Activated CD4-positive, alpha-beta T cell treated with anti-CD3 and anti-CD28 coated beads for 24 hours (primary cell): ENCODE measurements at places on chromosomes 6 and 20.

DNA sequence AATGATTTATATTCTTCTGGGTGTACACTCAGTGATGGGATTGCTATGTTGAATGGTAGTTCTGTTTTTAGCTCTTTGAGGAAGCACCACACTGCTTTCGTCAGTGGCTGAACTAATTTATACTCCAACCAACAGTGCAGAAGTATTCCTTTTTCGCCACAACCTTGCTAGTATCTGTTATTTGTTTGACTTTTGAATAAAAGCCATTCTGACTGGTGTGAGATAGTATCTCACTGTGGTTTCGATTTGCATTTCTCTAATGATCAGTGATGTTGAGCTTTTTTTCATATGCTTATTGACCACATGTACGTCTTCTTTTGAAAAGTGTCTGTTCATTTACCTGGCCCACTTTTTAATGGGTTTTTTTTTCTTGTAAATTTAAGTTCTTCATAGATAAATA is 583.8 kb upstream of the ARID1B start:
- no peak for DNase-seq

GRCh38 chr20:62534526-62535221 is 58.9 kb upstream of the GATA5 start:
- DNase-seq: no peak

DNA sequence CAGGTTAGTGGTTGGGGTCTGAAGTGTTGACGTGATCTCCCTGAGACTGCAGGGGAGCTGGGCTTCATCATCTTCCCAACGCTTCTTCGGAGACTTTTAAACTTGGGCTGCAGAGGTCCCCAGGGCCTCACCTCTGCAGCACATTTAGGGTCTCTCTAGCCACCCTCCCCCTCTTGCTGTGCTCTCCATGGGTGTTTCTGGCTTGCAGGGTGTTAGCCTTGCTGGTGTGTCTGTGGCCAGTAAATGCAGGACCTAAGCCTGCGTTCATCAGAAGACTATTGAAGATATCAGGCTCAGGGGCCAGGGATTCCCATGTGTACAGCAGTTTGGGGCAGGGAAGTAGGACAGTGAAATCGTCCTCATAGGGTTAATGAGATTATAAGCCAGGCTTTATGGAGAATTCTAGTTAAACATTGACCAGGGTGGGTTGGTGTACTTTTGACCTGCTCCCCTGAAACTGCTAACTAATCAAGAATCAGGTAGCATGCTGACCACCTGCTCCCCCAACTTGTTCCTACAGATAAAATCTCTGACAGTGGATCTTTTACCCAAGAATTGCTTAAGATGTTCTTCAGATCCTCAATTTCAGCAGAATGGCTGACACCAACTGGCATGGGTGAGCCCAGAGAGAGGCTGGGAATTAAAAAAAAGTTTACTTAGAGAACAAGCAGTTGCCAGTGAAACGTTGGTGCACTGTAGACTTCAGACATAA is 3.8 kb upstream of the DDO start:
- DNase-seq: no peak

GRCh38 chr20:3890398-3890751 is 1.2 kb downstream of the PANK2 start:
- no peak for DNase-seq

DNA sequence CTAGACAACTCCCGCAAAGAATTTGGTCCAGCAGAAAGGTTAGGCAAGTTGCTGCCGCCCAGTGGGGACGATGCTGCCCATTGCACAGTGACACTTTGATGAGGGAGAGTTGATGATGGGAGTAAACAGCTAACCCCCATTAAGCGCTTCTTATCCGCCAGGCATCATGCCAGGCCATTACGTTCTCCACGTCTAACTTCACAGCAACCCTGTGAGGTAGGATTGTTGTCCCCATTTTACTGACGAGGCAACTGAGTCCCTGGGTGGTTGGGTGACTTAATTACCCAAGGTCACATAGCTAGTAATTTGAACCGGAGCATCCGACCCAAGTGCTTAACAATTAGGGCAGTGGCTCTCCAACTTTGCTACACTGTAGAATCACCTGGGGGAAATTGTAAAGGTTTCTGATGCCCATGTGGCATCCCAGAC is 738 bp downstream of the RALGAPB start:
- DNase-seq: no peak
